ENCODE measurements at places on chromosomes 1 and 21.

DNA sequence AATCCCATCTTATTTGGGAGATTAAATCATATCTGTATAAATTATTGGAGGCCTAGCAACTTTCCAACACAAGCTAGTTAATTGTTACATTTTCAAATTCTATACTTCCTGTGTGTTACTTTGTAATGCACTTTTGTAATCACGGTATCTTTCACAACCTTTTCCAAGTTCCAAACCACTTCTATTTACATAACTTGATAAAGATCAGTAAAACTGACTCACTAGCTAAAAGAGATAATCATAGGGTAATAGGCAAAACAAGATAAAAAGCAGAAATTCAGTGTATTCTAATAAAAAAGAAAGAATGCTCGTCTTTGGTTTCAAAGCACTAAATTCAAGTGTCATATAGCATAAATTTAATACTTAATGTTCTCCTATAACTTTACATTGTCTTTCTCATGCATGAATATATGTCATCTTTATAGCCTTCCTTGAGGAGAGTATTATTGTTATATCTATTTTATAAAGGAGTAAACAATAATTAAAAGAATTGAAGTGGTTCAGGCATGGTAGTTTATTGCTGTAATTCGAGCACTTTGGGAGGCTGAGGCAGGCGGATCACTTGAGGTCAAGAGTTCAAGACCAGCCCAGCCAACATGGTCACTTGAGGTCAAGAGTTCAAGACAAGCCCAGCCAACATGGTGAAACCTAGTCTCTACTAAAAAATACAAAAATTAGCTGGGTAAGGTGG is 66.4 kb downstream of the RGS13 start:
- no peak for DNase-seq

DNA sequence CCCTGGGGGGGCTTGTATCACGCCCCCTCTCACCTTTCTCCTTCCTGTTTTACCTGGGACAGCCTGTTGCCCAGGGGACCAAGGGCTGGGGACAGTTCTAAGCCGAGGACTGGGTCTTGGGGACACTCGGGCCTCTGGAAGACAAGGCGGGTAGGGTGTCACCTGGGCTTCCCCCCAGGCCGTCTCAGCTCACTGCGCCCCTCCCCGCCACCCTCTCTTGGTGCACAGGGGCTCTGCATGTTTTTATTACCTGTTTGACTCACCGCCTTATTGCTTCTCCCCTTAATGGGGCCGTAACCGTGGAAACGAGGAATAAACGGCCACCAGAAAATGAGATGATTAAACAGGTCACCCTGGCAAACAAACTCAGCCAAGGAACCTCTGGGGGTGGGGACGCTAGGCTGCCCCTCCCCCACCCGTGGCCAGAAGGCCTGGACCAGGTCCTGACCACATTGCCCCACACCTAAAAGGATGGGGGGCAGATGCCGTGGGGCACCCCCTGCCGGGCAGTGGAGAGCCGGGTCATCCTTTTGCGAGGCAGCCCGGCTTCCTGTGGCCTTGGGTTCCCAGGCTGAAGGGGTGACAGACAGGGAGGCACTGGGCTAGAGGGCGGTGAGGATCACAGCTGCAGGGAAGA is 109.9 kb downstream of the CASZ1 start:
- DNase-seq: no peak

- no peak for DNase-seq
These were observed 220.8 kb upstream of the NRIP1 start for GRCh38 chr21:15285556-15285955.

DNA sequence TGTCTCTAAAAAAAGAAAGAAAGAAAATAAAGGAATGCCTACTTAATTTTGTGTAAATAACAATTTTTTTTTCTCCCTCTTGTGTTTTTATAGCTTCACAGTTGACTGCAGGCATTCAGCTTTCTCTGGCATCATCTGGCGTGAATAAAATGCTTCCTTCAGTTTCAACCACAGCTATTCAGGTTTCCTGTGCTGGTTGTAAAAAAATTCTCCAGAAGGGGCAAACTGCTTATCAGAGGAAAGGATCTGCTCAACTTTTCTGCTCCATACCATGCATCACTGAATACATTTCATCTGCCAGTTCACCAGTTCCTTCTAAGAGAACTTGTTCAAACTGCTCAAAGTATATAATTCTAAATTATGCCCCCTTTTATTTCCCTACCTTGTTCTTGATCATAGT is 18.0 kb downstream of the ZMYM1 start:
- no peak for DNase-seq

GRCh38 chr1:110280804-110281203 is 58.4 kb upstream of the RBM15 start:
- no peak for DNase-seq
